Activated T-cell treated with anti-CD3 and anti-CD28 coated beads, Interleukin-2, amount 50 U/mL, for 48 hours (primary cell): ENCODE measurements at places on chromosomes 12 and 14.
A peak's percentile ranks its signal among the peaks of the same experiment; 100 is the strongest.

DNA sequence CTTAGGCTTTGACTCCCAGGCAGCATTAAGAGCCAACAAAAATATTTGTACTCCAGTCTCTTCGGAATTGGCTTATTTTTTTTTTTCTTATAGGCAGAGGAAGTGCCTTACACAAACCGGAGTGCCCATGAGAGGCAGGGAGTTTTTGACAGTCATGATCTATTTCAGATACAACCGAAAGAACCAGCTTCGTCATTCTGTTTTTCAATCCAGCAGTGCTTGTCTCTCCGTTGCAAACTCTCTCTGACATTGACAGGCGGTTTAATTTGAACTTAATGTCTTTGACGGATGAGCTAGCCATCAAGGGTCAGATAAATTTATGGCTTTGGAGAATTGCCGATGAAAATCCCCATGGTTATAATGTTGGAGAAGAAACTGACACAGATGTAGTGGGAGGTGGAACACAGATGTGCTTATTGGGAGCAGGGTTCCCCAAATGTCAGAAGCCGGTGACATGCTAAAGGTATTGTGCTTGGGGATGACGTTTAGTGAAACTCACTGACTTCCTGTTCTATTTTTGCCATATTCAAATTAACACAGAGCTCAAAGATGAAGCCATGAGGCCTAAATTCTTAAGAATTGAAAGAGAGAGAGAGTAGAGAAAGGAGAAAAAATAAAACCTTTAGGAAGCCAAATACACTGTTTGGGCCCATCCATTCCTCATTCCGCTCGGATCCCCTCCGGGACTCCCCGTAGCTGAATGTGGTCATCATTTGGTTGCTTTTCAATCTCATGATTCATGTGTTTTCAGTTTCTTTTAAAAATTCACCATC lies 59.7 kb downstream of the PLXNC1 start:
- DNase-seq, result peak; percentile 58

DNA sequence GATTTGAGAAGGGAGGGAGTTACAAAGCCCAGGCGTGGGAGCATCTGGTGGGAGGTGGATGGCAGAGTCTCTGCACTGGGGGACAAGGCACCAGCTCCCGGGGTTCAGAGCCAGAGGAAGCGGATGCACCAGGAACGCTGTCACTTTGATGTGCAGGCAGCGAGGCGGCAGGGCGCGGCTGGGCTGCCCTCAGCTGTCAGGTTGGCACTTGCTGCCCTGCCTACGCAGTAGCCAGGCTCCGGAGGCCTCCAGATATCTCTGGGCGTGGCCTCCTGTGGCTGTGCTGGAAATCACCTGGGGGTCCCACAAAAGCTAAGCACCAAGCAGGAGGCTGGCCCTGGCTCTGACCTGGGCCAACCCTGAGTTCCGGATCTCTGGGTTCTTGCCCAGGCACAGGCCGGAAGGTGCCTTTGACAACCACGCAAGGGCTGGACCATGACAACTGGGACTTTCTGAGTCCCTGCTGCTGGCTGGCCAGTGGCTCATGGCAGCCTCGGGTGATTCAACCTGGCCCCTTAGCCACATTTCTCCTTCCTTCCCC lies 62.1 kb upstream of the MAP1LC3B2 start:
- no peak for DNase-seq

- DNase-seq, result no peak
Observed at GRCh38 chr12:32475724-32476123, 76.4 kb downstream of the FGD4 start.

GRCh38 chr12:76633415-76633814 lies 73.8 kb upstream of the OSBPL8 start:
- no peak for DNase-seq

GRCh38 chr12:91215940-91216454 lies 33.4 kb upstream of the DCN start:
- no peak for DNase-seq

GRCh38 chr12:56107242-56107641 lies 2.9 kb downstream of the PA2G4 start:
- DNase-seq, result no peak

DNA sequence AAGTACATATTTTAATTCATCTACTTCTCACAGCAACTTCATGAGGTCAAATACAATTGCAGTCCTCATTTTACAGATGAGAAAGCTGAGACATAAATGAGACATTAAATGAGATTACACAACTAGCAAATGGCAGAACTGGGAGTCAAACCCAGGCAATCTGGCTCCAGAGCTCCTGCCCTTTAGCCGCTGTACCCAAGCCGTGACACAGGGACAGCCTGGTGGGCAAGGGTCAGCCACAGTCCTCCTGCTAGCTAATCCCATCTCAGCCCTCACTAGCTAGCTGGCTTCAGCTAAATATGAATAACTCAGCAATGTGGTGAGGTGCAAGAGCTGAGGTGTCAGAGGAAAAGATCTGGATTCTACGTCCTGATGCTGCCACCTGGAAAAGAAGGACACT lies 54.8 kb downstream of the NINJ2 start:
- no peak for DNase-seq

- DNase-seq, result no peak
Observed at GRCh38 chr12:110354172-110354780, 49.2 kb downstream of the ANAPC7 start.

- no peak for DNase-seq
Observed at GRCh38 chr12:94588346-94588745, 62.0 kb downstream of the TMCC3 start.

- DNase-seq, result peak; percentile 59
Observed at GRCh38 chr14:74616507-74616906, 4.5 kb upstream of the LTBP2 start.
